Dermis blood vessel endothelial cell (primary cell): ENCODE measurements at places on chromosomes 11 and 22.

DNA sequence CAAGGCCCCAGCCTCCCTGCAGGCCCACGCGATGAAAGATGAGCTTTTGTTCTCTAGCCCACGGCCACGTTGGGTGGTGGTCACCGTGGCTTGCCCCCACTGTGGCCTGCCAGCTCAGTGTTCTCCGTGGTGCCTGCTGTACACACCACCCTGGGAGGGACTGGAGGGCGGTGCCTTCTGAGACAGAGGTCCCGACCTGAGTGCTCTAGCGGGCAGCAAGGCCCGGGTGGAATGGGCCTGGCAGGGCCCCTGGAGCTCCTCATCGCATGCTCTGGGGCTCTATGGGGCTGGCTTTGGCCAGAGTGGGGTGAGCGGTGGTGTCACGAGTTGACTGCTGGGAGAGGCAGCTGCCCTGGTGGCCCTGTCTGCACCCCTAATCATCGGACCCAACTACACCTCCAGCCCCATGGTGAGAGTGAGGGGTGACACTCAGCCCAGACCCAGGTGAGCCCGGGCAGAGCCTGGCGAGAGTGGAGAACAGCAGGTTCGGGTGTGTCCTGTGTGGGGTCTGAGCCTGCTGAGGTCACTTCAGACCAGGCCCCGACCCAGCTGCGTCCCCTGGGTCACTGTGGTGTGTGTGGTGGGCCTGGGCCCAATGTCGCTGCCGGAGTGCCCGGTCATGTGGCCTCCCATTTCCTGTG lies 541.9 kb downstream of the TBC1D22A start:
- no peak for DNase-seq

DNA sequence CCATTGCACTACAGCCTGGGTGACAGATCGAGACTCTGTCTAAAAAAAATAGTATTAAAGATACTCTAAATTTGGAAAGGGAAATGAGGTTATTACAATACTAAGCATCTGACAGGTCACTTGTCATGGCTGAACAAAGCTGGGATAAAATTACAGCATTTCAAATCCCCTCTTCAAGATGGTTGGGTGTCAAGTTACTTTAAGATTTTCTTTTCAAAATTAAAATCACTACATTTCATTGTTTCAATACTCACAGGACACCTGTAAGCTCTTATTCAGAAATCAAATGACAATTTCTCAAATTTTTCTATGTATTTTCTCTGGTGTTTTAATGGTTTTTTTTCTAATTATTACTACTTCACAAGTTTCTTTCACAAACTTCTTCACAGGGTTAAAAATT lies 5.7 kb downstream of the TAF1D start:
- DNase-seq, result no peak

- DNase-seq, result no peak
Observed at GRCh38 chr11:122983438-122984185, 2.0 kb upstream of the BSX start.

DNA sequence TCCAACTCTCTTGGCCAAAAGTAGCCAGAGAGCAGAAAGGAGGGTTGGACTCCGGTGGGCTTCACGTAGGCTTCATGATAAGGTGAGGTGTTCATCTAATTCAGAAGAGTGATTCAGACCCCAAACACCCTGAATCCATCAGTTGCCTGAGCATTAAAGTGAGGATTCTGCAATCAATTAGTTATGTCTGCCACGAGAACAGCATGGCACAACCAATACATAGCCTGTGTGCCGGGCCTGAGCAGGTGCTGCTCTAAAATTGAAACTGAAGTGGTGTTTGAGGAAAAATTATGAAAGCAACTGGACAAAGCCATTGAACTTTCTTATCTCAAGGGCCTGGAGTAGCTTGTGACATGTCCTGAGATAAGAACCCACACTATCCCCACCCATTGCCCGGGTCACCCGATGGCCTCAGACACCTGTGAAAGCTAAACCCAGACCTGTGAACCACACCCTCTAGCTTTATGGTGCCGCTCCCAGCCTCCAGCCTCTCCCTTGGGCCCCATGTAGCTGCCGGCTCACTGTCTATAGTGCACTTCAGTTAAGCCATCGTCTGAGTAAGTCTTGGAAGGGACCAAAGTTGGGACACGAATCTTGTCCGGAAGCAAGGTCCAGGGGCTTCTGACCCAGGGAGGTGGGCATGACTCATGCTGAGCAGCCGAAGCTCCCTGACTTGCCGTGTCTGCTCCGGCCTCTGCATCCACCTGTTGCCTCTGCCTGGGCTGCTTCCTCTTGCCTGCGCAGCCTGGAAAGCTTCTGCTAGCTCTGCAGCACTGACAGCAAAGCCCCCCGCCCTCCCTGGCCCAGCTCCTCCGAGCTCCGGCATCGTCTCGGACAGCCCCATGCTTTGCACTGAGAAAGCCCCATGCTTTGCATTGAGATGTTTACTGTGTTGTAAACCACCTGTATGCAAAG lies 5.7 kb upstream of the MYEOV start:
- no peak for DNase-seq
